Forelimb muscle (tissue), 1 donor: ENCODE measurements at places on chromosomes 3 and 15. TPM values are rescaled to one million over a fixed set of nuclear protein-coding genes. Genes with fewer than 3 reads are reported as not detected.

DNA sequence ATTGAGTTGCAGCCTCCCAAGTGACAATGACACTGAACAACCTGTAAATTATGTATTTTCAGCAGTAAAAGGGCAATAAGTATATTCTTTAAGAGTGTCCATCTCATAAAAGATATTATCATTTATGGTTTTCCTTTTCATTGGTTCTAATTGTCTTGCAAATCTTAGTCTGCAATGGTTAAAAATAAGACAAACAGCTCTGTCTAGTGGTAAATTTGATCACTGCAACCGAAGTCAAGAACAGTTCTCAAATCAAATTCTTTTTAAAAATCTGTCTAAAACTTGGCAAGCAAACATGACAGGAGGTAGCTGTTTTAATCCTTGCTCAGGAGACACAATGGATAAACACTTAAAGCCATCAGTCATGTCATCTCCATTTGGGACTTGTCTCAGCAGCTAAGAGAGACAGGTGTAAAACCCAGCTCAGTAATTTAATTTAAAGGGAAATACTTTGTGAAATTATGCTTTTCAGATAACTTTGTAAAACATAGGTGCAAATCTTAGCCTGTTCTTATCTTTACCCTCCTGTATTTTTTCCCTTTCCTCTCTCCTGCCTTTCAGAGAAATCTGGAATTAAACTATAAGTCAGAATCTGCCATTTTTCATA lies 150.3 kb upstream of the ARHGEF26 start:
- DNase-seq, result no peak

- no peak for DNase-seq
Measured at GRCh38 chr3:174986685-174987084, 127.6 kb downstream of the NAALADL2 start.

- peak; percentile 2 for DNase-seq
Measured at GRCh38 chr3:94115482-94115881, 52.6 kb downstream of the NSUN3 start.

DNA sequence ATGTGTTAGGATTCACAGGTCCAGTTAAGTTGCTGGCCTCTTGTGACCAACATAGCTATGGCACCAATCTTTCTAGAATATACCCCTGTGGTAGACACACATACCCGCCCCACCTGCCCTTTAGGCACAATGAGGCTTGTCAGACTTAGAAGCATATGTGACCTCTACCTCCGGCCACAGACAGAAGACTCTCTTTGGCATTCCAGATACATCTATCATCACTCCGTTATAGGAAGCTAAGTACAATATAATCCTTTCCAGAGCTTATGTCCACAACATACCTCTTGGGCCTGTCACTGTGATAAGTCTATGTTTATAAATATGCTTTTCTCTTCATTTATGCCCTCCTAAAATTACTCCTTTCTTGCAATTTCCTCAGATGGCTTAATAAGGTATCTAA lies 39.8 kb downstream of the CD47 start:
- DNase-seq, result no peak

DNA sequence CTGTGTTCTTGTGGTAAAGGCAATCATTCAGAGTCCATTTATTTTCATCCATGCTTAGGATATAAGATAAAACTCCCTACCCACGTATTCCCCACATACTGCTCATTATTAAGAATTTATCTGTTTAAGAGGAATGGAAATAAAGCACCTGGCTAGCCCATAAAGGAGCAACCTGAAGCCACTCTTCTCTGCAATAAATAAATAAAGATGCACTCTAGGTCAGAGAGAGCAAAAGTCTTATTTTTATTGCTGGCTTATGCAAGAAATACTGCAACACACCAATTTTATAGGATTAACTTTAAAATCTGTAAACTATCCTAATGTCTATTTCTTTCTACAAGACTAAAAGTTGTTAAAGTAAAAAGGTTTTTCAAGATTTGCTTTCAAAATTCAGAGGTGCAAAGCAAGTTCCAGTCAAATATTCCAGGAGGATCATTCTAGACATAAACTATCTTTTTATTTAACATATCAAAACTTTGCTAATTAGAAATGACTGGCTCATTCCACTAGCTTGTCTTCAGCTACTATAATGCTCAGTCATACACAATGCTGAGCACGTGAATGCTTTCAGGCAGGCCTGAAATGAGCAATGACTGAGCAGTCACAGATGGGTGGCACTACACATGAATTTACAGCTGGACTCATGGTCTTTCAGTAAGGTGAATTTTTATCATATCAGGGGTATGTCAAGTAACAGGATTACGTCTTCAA lies 7.1 kb downstream of the TJP1 start:
- DNase-seq, result no peak

GRCh38 chr3:187062526-187063177 lies 76.6 kb downstream of the RPL39L start:
- no peak for DNase-seq

DNA sequence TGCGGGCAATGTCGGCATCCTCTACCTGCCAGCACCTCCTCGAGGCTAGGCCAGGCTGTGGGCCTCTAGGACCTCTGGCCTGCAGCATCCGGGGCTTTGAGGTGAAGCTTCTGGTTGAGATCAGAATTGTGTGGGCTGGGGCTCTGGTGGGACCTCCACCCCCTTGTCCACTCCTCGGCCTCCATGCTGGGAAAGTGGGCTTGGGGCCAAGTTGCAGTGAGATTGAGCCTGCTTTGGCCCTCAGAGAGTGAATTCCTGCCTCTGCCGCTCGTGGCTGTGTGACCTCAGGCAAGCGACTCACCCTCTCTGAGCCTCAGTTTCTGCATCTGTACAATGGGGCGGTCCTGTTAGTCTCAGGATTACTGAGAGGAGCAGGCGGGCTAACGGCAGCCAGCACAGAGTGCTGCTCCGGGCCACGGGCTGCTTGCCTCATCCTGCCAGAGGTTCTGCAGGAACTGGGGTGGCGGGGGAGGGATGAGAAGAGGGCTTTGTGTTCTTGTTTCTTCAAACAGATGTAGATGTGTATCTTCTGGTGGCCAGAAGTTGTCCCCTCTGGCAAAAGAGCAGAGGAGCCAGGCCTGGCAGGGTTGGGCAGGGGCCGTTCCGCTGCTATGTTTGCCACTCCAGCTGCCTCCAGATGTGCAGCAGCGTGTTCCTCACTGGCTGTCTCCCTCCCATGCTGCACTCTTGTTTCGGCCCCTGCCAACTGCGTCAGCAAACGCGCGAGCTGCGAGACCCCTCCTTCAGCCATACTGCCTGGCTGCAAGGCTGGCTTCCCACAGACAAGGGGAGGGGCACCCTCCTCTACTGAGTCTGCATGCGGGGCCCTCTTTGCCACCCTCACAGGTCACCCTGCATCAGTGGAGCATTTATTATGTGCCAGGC lies 33.7 kb downstream of the FBLN2 start:
- no peak for DNase-seq

- no peak for DNase-seq
Measured at GRCh38 chr3:137763594-137763938, 549 bp upstream of the SOX14 start.

- DNase-seq, result no peak
Measured at GRCh38 chr15:39642011-39642640, 61.2 kb downstream of the THBS1 start.

DNA sequence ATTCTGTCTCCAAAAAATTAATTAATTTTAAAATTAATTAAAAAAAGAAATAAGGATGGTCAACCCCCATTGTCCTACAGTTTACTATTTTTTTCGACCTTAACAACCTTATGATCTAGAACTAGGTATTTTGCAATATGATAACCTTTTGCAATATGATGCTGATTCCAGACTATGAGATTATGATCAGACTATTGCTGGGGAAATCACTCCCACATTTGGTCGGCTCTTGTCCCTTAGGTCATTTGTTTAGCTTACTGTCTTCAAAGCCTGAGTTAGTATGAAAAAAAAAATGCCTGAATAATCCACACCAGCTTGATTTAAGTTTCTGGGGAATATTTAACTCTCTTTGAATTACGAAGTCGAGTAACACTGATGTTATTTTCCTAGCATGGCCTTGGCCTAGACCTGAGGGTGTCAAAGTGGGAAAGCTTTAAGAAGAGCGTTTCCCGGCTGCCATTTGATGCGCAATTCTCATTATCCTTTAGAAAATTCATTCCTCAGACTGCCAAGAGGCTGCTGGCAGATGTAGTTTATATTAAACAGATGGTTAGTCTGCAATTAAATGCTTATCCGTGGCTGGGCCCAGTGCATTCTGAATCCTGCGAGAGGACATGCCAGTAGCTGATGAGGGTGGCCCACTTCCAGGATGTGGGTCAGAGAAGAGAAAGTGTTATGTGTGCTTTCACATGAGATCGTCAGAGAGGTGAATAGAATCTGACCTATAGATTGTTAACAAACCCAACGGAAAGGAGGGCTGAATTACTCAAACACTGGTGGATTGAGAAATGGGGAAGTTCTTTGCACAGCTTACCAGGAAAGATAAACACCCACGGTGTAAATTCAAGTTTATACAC lies 496.0 kb upstream of the THBS1 start:
- no peak for DNase-seq

DNA sequence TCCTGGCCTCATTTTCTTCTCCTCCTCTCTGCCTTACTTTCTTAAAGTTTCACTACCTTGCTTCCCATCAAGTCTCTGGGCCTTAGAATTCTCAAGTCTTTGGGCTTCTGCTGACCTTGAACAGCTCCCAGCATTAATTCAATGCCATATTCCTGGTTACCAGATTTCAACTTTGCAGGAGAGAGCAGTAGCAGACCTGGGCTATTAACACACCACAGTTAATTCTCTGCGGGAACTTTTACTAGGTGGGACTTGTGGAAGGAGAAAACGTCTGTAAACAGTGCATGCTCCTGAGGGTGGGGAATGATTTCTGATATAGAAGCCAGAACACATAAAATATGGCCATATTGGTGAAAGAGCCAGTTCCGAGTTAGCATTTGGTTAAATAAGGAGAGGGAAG lies 214.6 kb downstream of the MEIS2 start:
- no peak for DNase-seq

GRCh38 chr15:71231758-71232157 lies 116.5 kb downstream of the THSD4 start:
- DNase-seq, result no peak

GRCh38 chr3:55588146-55588765 lies 101.2 kb upstream of the WNT5A start:
- DNase-seq, result no peak

- DNase-seq, result no peak
Measured at GRCh38 chr15:70433586-70434324, 329.6 kb downstream of the UACA start.

DNA sequence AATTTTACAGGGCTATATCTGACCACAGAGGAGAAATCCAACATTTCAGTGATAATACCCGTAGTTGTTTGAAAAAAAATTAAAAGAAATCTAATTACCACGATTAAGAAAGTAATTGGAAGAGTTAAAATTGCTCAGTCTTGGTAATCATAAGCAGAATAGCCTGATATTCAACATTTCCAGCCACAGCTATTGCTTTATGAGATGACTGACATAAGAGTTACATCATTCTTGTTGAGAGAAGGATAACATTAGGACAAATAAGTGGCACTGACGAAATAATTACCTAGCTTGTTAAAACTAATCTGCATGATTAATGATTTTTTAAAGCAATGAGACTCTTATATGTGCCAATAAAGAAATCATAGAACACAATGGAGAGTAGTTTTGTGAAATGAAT lies 825.0 kb upstream of the GBE1 start:
- no peak for DNase-seq

DNA sequence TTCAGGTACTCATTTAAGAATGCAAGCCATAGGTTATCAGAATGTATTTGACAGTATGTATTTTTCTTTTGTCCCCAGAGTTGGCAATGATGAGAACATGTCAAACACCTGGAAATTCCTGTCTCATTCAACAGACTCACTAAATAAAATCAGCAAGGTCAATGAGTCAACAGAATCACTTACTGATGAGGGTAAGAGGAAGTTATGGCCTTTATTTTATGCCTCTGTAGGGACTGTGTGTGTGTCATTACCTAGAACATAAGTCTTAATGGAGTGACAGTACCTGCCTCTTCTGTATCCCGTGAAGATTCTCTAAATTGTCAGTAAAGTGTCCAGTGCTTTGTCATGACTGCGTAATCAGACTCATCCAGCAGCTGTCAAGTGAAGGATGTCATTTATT lies 77.5 kb downstream of the KLHL25 start:
- no peak for DNase-seq

- no peak for DNase-seq
Measured at GRCh38 chr3:61600195-61600594, 38.8 kb downstream of the PTPRG start.

DNA sequence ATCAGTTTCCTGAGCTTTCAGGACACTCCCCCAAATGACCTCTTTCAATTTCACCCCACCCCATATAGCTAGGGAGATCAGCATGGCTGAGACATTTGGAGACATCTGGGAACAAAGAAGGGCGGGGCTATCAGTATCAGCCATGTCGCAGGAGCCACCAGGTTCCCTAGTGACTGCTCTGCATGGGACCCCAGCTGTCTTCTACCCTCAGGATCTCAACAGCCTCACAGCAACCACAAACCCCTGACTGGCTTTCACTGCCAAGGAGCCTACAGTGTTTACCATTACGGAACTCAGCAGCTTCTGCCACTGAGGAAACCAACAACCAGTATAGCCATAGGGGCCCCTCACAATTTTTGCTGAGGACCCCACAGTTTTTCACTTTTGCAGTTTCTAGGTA lies 269.6 kb upstream of the TRIM42 start:
- DNase-seq, result no peak

DNA sequence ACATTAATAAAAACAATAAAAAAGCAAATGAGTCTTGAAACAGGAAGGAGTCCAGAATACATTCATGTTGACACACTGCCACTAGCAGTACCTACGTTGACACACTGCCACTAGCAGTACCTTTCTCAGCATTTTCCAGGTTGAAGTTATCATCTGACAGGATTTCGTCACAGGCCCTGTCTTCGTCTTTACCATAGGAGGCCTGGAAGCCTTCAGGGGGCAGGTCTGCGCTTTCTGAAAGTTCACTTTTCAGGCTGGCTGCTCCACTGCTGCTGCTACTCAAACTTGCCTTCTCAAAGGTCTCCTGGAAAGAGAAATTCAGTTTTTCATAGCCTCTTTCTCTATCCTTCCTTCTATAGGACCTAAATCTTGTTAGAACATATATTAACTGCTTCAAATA lies 194.7 kb downstream of the NEK10 start:
- DNase-seq, result no peak

DNA sequence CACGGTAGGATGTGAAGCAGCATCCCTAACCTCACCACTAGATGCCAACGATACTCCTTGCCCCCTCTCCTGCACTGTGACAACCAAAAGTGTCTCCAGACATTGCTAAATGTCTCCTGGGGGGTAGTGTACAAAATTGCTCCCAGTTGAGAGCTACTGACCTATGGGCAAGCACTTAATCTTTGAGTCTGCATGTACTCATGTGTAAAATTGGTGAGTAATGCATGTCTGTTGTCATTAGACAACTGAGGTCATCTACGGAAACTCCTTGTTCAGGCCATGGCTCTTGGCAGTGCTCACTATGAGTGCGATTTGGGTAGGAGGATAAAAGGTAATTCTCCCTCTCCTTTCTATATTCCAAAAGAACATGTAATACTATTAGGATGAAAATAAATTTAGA lies 29.2 kb downstream of the PDHB start:
- DNase-seq, result no peak

- DNase-seq, result no peak
Measured at GRCh38 chr3:143559296-143559695, 289.0 kb downstream of the SLC9A9 start.

The PATL2 gene
- 0.78 TPM for polyA plus RNA-seq

The TGM5 gene
- 0.16 TPM for polyA plus RNA-seq

The CLEC3B gene
- 94.4 TPM for polyA plus RNA-seq

The ACTC1 gene
- 9,469 TPM for polyA plus RNA-seq

The THPO gene
- 1.8 TPM for polyA plus RNA-seq

The IQCH gene
- 0.94 TPM for polyA plus RNA-seq

The ROBO2 gene
- 2.2 TPM for polyA plus RNA-seq

The STRA6 gene
- polyA plus RNA-seq, result 0.97 TPM

The NME9 gene
- 0.90 TPM for polyA plus RNA-seq

The GRIP2 gene
- 29.3 TPM for polyA plus RNA-seq
